ENCODE measurements at places on chromosomes 4 and X.

DNA sequence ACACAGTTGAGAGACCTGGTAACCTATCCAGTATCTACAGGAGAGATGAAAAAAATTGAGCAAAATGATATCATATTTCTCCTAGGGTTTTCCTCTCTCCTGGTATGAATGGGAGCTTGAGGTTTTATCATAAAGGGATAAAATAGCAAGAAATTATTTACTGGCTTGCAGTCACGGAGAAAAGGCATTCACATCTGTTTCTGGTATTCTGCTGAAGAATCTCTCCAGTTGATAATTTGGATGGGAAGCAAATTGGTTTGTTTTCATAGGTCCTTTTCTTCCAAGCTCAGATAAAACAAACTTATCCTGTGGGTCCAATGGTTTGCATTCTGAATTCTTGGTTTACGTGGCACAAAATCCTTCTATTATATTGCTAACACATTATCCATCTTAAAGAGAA is 83.1 kb upstream of the GYPA start:
- DNase-seq: no peak

- no peak for DNase-seq
Measured at GRCh38 chr4:152807294-152807829, 27.6 kb downstream of the ARFIP1 start.

DNA sequence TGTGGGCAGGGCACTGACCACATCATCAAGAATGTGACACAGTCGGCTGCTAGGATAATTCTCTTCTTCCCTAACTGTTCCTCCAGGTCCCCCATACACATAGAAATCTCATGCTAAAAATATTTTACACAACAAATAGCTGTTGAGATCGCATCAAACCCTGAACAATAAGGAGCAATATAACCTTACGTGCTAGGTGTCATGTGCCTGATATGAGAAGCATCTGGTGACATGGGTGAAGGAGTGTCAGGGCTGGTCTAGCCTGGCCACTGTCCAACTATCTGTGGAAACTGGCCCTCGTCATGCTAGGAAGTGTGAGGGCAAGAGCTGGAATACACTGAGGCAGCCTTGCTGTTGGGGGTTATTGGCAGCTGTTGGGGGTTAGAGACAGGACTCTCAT is 167.3 kb upstream of the PGRMC2 start:
- no peak for DNase-seq

DNA sequence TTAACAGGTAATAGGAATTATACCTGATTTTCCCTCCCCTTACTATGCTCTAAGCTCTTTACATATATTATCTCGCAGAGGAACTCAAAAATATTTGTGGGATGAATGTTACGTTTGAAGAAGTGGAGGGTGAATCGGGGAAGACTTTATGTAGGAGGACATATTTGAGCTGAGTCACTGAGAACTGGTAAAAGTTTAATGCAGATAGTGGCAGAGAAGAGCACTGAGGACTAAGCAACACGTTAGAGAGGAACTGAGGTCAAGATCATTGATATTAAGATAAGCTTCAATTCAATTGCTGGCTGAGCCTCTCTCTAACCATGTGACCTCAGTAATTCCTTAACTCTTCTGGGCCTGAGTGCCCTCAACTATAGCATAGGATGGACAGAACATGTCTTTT is 26.4 kb upstream of the ELOVL6 start:
- DNase-seq: no peak

- no peak for DNase-seq
Measured at GRCh38 chrX:13939741-13940597, 89.7 kb downstream of the GEMIN8 start.

DNA sequence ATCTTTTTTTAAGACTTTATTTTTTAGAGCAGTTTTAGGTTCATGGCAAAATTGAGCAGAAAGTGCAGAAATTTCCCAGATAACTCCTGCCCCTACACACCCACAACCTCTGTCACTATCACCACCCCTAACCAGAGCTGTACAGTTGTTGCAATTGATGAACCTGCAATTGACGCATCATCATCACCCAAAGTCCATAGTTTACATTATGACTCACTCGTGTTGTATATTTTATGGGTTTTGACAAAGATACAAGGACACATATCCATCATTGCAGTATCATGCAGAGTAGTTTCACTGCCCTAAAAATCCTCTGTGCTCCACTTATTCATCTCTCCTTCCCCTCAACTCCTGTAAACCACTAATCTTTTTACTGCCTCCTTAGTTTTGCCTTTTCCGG is 34.5 kb upstream of the WAS start:
- DNase-seq: no peak

GRCh38 chr4:87109945-87110344 is 110.5 kb downstream of the KLHL8 start:
- DNase-seq: no peak
